ENCODE measurements at places on chromosomes 12 and 14.

DNA sequence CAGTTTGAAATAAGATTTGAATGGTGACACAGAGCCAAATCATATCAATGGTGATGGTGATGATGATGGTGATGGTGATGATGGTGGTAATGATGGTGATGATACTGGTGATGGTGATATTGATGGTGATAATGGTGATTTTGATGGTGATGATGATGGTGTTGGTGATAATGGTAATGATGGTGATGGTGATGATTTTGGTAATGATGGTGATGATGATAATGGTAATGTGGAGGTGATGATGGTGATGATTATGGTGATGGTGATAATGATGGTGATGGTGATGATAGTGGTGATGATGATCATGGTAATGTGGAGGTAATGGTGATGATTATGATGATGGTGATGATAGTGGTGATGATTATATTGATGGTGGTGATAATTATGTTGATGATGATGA is 311.9 kb upstream of the SFSWAP start:
- DNase-seq: no peak

DNA sequence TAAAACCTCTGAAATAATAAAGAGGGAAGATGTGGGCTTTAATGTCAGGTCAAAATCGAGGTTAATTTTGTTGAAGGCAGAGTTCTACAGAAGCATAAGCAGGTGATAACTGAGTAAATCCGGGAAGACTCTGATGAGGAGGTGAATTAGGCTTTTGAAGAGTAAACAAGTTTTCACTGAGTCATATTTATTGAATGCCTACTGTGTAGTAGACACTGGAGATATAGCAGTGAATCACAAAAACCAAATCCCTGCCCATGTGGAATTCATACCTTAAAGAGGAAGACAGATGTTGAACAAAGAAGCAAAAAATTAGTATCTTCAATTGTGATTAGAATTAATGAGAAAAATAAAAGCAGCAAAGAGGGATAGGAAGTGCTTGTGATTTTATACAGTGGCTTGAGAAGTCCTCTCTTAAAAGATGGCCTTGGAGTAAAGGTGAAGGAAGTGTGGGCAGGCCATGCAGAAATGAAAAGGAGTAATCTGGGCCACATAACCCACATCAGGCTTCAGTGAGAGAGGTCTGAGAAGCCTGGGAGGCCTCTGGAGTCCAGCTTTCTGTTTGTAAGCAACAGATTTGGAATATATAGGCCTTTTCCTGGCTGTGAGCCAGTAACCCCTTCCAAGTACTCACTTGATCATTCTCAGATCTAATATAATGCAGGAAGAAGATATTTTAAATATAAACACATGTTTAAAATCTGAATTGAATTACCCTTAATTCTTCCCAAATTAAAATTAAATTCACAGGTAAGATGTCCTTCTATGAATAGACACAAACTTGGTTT is 46.7 kb downstream of the BHLHE41 start:
- DNase-seq: no peak

- DNase-seq: no peak
These were observed 4.0 kb downstream of the TMPO start for GRCh38 chr12:98519257-98519907.

GRCh38 chr14:52360831-52361230 is 46.7 kb downstream of the PTGER2 start:
- DNase-seq: no peak
